ENCODE measurements at places on chromosomes 5 and 9. TPM values are rescaled to one million over a fixed set of nuclear protein-coding genes. Genes with fewer than 3 reads are reported as not detected.

DNA sequence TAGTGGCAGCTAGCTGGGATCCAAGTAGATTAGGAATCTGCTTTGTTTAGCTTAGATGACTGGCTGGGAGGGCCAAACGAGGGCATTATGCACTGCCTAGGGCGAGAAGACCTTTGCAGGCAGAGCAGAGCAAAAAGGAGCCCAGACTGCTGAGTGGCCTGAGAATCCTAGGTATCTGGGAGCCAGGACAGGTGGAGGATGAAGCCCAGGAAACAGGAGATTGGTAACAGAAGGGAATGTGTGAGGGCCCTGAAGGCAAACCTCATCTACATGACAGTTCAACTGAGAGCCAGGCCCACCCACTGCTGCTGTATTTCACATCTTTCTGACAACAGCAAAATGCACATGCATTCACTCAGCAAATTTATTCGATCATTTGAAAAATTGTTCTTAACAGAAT, 192.3 kb downstream of the DTWD2 start:
- no peak overlapping the region for H3K4me3 ChIP-seq
- no peaks in the 10 kb centered on the region for H3K36me3 ChIP-seq
- H3K4me1 ChIP-seq: no peaks in the 10 kb centered on the region
- no peak overlapping the region for H3K27ac ChIP-seq
- no peak for DNase-seq

The ANKRD18A gene
- 3.9 TPM for total RNA-seq

The BAAT gene
- not detected for total RNA-seq

DNA sequence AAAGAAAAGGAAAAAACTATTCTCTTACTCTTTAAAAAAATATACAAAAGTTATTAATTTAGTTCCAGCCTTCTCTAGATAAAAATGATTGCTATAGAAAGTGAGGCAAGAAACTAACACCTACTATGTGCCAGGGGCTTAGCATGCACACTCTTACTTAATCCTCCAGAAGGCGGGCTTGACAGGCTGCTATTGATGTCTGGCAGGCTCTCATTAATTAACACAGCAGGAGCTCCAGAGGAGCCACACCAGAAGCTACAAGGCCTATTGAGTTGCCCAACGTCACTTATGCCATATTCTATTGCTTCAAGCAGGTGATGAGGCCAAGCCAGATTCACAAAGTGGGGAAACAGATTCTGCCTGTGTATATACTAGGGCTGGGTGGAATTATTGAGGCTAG, 54.6 kb upstream of the CLINT1 start:
- H3K36me3 ChIP-seq: no peaks in the 10 kb centered on the region
- H3K4me3 ChIP-seq: no peak overlapping the region
- no peak for DNase-seq
- H3K27ac ChIP-seq: no peak overlapping the region

DNA sequence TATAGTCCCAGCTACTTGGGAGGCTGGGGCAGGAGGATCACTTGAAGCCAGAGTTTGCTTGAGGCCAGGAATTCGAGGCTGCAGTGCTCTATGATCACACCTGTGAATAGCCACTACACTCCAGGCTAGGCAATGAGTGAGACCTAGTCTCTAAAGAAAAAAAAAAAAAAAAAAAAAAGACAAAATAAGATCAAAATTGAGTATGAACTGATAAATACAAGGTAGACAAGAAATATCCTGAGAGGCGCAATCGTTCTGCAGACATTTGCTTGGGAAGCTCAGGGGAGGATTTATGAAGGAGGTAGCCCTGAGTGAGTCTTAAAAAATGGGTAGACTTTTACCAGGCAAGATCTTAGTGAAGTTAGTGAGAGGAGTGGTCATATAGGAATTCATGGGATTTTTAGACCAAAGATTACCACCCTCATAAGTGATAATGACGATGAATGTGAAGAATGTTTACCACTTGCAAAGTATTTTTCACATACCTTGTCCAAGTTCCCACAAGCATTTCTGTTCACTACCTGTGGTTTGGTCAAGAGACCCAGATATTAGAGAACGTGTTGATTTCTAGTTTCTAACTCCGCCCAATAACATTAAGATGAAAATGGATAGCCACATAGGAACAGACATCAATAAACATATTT, 4.4 kb downstream of the PDCD1LG2 start:
- peaks cover 65% of the 10 kb centered on the region for H3K4me1 ChIP-seq
- no peak overlapping the region for H3K4me3 ChIP-seq
- H3K27ac ChIP-seq: no peak overlapping the region

The IL5 gene
- total RNA-seq: 113 TPM

DNA sequence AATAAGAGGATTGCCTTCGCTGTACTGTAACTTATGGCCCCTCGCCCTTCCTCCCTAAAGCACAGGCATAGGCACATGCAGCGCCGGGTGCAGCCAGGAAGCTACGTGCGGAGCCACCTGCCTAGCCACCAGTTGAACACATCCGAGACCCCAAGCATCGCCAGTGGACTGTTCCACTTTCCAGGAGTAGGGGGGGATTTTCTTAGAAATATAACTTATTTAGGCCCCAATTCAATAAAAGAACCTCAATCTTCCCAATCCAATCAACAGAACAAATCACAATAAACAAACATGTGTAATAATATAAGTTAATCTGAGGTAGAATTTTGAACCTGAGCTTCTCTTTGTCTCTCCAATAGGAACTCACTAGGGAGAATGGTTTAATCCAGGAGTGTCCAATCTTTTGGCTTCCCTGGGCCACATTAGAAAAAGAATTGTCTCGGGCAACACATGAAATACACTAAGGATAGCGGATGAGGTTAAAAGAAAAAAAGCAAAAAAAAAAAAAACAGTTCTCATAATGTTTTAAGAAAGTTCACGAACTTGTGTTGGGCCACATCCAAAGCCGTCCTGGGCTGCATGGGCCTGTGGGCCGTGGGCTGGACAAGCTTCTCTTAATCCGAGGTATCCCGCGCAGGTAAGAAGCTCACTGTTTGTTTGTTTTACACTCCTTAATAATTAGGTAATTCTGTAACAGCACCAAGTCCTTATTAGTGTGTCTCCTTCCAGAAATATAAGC, 22.0 kb upstream of the NIPBL start:
- H3K4me1 ChIP-seq: peaks cover 4% of the 10 kb centered on the region
- no peak for DNase-seq
- H3K27ac ChIP-seq: no peak overlapping the region
- H3K36me3 ChIP-seq: no peaks in the 10 kb centered on the region

DNA sequence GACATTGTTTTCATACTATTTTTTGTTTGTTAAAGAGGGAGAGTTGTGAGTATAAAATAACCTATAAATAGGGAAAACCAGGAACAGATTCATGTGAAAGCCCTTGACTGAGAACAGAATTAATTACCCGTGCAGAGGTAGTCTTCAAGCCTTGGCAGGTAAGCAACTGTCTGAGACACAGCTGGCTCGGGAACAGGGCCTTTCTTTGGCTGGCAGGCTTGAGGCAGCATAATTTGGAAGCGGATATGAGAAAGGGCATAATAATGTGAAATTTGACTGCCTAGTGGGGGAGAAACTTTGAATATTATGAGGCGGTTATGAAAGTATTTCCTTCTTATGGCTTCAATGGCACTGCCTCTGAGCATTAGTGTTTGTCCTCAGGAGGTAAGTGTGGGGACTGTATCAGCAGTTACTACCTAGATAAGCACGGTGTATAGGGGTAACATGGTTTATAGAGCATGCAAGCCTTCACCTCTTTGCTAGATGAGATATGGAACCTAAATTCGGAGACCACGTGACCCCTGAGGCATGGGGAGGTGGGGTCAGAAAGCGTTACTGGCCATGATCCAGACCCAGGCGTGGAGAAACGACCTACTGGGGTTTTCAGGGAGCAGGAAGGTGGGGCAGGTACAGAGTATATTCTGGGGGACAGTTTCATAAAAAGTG, 210.2 kb upstream of the GAS1 start:
- no peak for DNase-seq
- H3K4me3 ChIP-seq: no peak overlapping the region
- H3K36me3 ChIP-seq: no peaks in the 10 kb centered on the region
- H3K4me1 ChIP-seq: no peaks in the 10 kb centered on the region
- no peaks in the 10 kb centered on the region for H3K27me3 ChIP-seq

DNA sequence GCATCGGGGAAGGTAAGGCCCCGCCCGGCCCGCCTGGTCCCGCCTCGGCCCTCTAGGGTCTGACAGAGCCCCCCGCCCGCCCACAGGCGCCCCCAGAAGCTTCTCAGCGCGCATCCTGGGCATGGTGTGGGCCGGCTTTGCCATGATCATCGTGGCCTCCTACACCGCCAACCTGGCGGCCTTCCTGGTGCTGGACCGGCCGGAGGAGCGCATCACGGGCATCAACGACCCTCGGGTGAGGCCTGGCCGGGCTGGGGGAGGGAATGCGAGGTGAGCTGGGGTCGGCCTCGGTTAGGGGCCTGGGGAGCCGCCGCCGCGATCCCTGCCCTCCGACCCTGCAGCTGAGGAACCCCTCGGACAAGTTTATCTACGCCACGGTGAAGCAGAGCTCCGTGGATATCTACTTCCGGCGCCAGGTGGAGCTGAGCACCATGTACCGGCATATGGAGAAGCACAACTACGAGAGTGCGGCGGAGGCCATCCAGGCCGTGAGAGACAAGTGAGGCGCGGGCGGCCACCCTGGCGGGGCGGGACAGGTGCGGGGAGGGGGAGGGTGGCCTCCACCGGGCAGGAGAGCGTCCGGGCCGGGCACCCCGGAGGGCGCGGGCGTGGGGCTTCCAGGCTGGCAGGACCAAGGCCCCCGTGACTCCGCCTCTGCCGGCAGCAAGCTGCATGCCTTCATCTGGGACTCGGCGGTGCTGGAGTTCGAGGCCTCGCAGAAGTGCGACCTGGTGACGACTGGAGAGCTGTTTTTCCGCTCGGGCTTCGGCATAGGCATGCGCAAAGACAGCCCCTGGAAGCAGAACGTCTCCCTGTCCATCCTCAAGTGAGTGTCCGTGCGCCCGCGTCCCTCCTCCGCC, 7.1 kb downstream of the LRRC26 start:
- no peak for DNase-seq
- no peaks in the 10 kb centered on the region for H3K36me3 ChIP-seq
- no peak overlapping the region for H3K4me3 ChIP-seq
- H3K4me1 ChIP-seq: no peaks in the 10 kb centered on the region
- no peak overlapping the region for H3K27ac ChIP-seq
- H3K27me3 ChIP-seq: peaks cover 35% of the 10 kb centered on the region

GRCh38 chr5:158953929-158954534, 145.7 kb downstream of the EBF1 start:
- H3K27ac ChIP-seq: no peak overlapping the region
- H3K36me3 ChIP-seq: no peaks in the 10 kb centered on the region
- no peak overlapping the region for H3K4me3 ChIP-seq

GRCh38 chr9:37715991-37716505, 37.6 kb upstream of the TRMT10B start:
- H3K4me3 ChIP-seq: no peak overlapping the region
- no peak overlapping the region for H3K27ac ChIP-seq
- no peaks in the 10 kb centered on the region for H3K36me3 ChIP-seq
- peaks cover 6% of the 10 kb centered on the region for H3K4me1 ChIP-seq
- peaks cover 14% of the 10 kb centered on the region for H3K27me3 ChIP-seq

The LHFPL2 gene
- 0.09 TPM for total RNA-seq

DNA sequence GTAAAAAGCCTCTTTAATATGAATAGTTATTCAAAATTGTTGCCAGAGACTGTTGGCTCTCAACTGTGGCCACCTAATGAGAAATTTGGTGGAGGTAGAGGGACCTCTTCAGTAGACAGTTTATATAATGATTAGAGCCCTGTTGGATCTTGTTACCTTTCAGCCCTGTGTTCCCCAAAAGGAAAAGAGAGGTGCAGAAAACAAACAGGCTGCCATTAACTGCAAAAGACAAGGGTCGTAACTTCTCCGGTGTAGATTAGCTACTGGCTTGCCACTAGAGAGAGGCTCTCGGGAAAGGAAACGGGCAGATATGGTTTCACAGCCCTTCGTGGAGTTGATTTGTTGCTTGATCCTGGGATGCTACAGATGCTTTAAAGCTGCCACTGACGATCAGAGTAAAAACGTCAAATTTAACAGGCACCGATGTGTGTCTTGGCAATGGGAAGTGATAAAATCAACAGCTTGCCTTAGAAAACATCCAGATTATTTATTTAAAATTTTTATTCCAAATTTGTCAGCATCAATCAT, 7.8 kb downstream of the FST start:
- peaks cover 27% of the 10 kb centered on the region for H3K27me3 ChIP-seq
- no peak overlapping the region for H3K27ac ChIP-seq
- peaks cover 3% of the 10 kb centered on the region for H3K4me1 ChIP-seq

DNA sequence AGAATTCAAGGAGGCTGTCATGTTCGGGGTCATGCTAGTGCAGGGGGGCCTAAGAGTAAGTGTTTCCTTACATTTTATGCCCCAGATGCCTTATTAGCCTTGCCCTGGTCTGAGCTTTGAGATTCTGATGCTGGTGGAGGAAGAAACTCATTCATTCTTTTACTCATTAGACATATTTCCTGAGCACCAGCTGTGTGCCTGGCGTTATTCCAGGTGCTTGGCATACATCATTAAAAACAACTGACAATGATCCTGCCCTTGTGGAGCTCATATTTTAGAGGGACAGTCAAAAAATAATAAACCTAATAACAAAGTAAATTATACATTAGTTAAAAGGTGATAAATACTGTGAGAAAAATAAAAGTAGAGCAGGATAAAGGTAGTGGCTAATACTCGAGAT, 138.9 kb upstream of the SGCD start:
- no peaks in the 10 kb centered on the region for H3K4me1 ChIP-seq
- H3K36me3 ChIP-seq: no peaks in the 10 kb centered on the region
- H3K4me3 ChIP-seq: no peak overlapping the region
- H3K27me3 ChIP-seq: no peaks in the 10 kb centered on the region

GRCh38 chr9:128034821-128035652, 32.1 kb downstream of the NAIF1 start:
- H3K4me3 ChIP-seq: no peak overlapping the region
- H3K27me3 ChIP-seq: no peaks in the 10 kb centered on the region
- no peaks in the 10 kb centered on the region for H3K36me3 ChIP-seq
- peaks cover 24% of the 10 kb centered on the region for H3K4me1 ChIP-seq
- no peak overlapping the region for H3K27ac ChIP-seq

The RGS3 gene
- 56.2 TPM for total RNA-seq

GRCh38 chr5:156505101-156505500, 178.1 kb downstream of the SGCD start:
- H3K36me3 ChIP-seq: no peaks in the 10 kb centered on the region
- peaks cover 2% of the 10 kb centered on the region for H3K27me3 ChIP-seq

DNA sequence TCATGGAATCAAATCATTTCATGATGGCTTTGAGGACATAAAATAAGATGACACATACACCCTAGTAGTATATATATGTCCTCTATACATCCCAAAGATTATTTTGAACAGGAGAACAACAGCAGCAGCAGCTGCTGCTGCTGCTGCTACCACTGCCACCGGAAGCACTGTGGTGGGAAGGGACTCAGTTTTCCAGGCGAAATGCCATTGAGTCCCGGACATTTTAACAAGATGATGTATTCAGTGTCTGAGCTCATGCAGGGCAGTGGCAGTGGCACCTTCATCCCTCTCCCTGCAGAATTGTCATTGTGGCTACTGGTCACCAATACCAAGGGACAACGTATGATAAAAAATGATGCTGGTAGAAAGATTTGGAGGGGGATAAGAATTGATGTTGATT, 151.3 kb downstream of the CHSY3 start:
- no peak overlapping the region for H3K27ac ChIP-seq
- no peaks in the 10 kb centered on the region for H3K27me3 ChIP-seq

Data from activated T-helper 2 cell treated with anti-CD3 and anti-CD28 coated beads, Interferon-gamma antibody, Interleukin-2, Interleukin-4, amounts not matched to agents 10 μg/mL and 5 μg/mL and 100 μg/mL, durations not matched to agents 14 hours and 24 hours and 36 hours (primary cell).